ENCODE measurements at places on chromosomes 3 and 15.

GRCh38 chr3:71581457-71582035 is 2.0 kb downstream of the FOXP1 start:
- DNase-seq, result peak; percentile 33

- DNase-seq, result no peak
These were observed 21.2 kb upstream of the LMOD3 start for GRCh38 chr3:69143612-69144011.

DNA sequence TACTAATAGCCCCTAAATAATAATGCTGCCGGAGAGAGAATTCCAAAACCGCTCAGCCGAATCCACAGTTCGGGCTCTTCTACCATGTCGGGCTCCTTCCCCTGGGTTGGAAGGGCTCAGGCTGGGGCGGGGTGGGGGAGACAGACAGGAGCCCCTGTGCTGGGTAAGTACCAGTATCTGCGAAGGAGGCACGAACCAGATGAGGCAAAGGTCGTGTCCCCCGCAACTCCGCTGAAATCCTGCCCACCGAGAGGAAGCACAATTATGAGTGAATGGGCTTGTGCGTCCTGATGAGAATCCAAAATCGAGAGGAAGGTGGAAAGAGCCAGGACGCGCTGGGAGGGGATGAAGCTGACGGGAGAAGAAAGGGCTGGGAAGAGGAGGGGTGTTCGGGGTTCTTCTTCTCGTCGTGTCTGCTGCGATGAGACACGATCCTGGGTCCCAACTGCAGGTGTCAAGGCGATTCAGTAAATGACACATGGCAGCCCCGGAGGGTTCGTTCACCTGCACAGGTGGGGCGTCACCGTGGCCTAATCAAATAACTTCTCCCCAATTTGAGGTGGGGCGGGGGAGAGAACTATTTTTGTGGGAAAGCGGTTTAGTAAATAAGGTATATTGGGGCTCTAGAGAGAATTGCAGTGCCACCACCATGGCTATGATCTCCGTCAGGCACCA is 707 bp upstream of the FAM81A start:
- DNase-seq, result no peak

- no peak for DNase-seq
These were observed 35.9 kb upstream of the ZBTB38 start for GRCh38 chr3:141332416-141332815.

- DNase-seq, result no peak
These were observed 2.2 kb downstream of the FOXB1 start for GRCh38 chr15:60006203-60006862.

DNA sequence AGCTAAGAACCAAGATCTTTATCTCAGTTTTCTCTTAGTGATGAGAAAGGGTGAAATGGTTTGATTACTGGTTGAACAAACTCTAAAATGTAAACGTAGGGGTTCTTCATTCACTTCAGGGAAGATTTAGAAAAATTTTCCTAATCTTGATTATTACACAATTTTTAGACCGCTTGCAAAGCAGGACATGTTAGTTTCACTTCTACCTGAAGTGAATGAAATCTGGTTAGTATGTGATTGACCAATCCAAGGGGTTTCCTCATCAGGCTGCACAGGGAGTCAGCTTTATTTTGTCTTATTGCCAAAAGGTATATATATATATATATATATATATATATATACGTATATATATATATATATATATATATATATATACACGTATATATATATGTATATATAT is 740.4 kb downstream of the TUSC7 start:
- no peak for DNase-seq

DNA sequence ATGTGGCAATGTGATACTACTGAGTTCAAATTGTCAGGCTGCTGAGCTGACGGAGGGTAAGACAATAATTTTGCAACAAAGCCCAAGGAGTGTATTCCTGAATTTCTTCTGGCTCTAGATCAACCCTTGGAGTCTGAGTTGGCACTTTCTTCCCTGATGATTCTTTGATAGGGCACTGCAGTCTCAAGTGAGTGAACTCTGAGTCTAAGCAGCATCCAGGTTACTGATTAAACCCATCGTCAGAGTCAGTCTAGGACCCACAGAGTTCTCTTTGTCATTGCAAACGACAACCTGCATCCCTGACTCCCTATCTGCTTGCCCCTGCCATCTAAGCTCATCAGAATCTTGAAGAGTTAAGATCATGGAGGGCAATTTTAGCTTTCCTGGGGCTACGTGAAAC is 58.6 kb downstream of the MME start:
- DNase-seq, result no peak

DNA sequence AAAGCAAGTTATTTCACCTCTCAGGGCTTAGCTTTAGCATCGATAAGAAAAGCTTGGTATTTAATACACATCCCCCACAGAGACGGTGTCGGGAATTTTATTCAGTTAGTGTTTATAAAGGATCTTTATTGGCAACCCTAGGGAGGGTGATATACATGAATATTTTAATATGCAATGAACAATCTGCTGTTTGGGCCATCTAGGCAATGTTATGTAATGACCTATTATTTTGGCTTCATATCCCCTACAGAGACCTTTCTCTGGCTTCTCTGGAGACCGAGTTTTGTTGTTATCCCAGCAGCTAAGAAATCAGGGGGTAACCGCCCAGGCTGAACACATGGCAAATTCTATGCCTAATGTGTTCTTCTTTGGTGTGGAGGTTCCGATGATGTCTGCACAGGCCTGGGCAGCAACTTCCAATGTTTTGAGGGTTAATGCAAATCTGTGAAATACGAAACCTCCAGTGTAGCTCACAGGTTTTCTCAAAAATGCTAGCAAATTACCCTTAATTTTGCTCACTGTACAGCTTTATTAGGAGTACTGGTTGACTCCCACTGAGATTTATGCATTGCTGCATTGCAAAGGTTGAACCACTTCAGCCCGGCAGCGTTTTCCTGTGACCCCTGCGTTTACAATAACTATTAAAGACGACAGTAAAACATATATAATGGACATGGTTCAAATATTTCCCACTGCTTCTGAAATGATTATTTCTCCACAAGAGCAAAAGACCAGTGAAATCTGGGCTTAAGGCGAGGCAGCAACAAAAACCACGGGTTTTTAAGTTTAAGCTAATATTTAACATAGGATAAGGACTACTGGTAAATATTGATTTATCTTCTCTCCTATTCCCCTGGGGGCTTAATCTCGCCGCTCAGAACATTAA is 298.3 kb upstream of the NR2E3 start:
- DNase-seq, result no peak

DNA sequence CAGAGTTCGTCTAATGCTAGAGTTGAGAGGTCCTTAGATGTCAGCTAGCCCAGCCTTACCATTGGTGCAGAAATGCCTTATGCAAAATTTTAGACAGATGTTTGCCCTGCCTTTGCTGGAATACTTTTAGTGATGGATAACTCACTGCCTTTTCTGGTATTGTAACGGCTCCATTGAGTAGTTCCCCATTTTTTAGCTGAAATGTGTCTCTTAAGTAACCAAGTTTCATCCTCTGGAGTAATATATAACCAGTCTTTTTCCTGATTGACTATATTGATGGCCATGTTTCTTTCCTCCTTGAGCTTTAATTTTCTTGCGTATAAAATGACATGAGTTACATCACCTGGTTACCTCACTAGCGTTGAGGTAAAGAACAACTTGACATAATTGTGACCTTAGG is 45.0 kb downstream of the SNRK start:
- DNase-seq, result no peak

DNA sequence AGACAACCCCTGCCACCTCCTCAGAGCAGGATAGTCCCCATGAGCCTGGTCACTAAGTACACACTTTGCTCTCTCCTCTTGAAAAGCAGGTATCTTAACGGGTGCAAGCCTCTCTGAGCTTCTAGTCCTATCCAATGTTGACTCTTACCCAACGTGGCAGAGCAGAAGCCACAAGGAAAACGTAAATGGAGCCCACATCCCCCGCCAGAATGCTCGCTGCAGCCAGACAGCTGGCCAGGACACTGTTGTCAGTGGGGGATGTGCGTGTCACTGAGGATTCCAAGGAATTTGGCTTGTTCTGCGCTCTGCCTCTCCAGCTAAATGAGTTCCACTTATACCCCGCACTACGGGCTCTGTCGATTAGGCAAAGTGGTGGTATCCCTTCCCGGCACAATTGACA is 67.8 kb upstream of the IGF1R start:
- DNase-seq, result no peak

DNA sequence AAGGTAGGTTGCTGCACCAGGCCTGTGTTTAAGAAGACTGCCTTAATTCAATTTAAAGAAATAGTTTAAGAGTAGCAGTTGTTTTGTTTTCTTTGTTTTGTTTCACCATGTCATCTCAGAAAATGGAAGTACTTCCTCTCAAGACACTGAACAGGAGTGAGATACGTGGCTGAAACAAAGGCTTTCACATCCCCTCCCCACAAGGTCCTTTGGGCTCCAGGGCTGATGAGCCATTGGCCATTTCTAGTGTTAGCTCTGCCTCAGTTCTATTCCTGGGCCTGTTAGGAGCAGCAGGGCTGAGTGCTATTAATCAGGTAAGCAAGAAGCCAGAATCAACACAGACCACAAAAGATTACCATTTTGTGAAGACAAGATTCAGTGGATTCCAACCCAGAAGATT is 132.8 kb downstream of the KCNAB1 start:
- no peak for DNase-seq

DNA sequence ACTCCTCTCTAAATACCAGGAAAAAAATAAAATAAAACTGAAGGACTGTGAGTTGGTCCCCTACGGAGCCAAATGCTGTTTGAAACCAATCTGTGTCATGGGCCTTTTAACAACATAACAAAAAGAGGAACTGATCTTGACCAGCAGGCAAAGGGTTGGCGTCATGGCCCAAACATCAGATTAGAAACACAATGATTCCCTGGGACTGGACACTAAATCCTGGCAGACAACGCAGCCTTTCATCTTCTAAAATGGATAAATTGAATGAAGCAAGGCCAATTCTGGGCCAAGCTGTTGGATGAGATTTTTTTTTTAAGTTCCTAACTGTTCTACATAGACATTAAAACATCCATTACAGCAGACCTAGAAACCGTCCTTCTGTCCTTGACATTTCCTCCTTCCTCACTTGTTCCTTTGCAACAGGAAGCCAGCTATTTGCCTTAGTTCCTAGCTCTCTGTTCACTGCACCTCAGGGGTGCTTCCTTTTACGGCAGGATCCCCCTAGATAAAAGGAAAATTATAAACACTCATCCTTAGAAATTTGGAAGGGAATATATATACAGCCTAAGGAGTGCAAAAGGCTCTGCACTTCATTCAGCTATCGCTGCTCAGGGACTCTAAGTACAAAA is 21.6 kb upstream of the TAFA4 start:
- DNase-seq, result no peak

GRCh38 chr3:64148955-64149653 is 76.2 kb downstream of the PRICKLE2 start:
- DNase-seq, result no peak

DNA sequence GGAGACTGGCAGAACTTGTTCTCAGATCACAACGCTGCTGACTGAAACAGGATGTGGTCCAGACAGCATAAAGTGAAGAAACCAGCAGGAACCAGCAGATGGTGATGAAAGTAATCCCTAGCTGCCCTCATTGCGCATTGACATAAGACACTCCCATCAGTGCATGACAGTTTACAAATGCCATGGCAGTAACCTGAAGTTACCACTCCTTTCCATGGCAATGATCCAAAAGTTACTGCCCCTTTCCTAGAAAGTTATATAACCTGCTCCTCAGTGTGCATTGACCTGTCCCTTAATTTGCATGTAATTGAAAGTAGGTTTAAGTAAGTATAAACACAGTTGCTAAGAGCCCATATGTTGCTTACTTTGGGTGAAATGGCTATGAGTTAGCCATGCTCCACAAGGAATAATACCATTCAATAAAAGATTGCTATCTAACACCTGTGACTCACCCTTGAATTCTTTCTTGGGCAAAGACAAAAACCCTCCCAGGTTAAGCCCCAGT is 149.1 kb upstream of the CD96 start:
- no peak for DNase-seq

GRCh38 chr3:4828279-4829030 is 150.8 kb upstream of the BHLHE40 start:
- DNase-seq, result no peak

GRCh38 chr3:31251083-31251482 is 281.6 kb upstream of the STT3B start:
- no peak for DNase-seq

DNA sequence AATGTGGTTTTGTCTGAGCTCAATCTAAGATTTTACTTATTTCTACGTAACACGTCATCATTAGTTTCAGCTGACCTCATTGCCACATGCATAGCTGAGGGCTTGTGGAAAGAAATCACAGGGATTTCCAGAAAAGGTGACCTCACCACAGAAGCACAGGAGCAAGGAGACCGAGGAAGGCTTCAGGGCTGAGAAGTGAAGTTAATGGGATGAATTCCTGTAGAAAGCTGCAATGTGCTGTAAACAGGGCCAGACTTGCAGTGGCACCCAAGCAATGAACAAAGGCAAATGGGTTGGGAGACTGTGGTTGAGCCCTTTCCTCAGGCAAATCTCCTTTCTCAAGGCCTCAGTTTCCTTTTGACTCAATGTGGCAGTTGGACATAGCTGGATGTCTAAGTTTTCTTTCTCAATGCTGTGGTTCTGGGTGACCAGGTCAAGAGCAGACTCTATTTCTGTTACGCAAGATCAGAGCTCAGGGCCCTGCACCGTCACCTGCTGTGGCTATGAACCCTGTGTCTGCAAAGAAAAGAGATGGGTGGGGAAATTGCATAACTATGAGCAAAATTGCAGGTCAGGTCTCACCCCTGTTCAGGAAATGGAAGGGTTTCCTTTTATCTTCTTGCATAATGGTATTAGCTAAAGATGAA is 252.2 kb upstream of the TBL1XR1 start:
- peak; percentile 19 for DNase-seq

DNA sequence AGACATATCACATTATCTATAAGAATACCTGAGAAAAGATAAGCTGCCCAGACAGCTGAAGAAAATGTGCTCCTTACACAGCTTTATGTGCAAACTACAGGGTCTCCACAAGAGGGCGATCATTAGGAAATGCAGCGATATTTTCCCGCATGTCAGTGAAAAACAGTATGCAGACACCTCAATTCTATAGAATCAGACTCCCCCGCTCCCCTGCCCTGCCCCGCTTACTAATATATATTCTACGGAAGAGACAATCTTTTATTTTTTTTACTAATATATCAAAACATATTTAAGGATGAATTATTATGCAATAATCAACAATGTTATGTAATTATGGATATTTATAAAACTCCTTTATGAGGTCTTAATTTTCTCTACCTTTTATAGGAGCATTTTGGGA is 681.3 kb downstream of the ROBO1 start:
- DNase-seq, result peak; percentile 1

- peak; percentile 68 for DNase-seq
These were observed 519.7 kb downstream of the FOXP1 start for GRCh38 chr3:71063773-71064290.
